ENCODE measurements at places on chromosomes 5 and 9. TPM values are rescaled to one million over a fixed set of nuclear protein-coding genes. Genes with fewer than 3 reads are reported as not detected.

Gene GRXCR2
- total RNA-seq: not detected

Gene FOXI1
- not detected for total RNA-seq

Gene NAIP
- total RNA-seq: 26.8 TPM

Gene TTC23L
- total RNA-seq: 1.4 TPM

Gene OLFML2A
- 0.76 TPM for total RNA-seq

Gene LCN15
- not detected for total RNA-seq

Gene CD180
- total RNA-seq: 16.4 TPM

Gene STING1
- total RNA-seq: 0.29 TPM

Gene RABGAP1
- total RNA-seq: 79.7 TPM

Gene RGMB
- total RNA-seq: 17.1 TPM

Gene NRG2
- total RNA-seq: 0.22 TPM

Gene WDR31
- 0.62 TPM for total RNA-seq

DNA sequence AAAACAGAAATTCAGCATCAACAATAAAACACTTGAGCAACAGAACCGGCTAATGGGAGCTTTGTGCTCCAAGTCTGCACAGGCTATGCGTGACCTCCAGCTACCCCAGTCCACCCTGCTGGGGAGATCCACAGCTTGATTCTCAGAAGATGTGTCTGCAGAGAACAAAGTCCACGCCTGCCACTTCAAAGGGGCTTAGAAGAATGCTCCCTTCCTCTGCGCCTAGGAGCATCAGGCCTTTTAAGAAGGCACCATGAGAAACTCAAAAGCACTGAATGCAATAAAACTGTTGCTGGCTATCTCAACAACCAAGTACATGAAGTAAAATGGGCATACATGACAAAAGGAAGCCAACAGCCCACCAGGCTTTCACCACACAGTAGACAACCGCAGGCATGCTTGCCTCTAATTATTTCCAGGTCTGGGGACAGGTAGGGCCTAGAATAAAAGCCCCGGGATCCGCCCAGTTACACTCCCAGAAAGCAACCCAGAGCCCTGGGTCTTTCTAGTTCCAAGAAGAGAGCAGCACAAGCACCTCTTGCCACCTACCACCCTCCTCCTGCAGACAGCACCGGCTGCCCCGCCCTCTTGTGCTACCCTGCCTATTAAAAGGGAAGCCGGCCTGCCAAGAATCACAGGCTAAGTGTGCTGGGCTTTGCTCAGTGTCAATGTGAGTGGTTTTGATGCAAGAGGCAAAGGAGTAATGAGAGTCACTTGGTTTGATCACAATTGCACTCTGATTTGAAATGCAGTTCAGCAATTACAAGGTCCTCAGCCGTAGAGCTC, 123.2 kb downstream of the SPOCK1 start:
- DNase-seq: no peak

DNA sequence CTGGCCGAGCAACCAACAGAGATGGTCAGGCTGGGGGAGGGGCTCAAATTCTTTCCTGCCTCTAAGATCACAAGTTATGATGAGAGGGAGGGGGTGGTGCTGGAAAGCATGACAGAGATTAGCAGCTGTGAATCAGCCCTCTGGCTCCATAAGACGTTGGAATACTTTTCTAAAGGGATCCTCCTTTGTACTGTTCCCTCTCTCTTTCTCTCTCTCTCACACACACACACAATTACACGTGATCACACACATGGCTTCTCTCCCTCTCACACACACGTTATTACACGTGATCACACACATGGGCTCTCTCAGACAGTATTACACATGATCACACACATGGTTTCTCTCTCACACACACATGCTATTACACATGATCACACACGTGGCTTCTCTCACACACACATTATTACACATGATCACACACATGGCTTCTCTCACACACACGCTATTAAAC, at the start of gene SLC45A2:
TSS of gene SLC45A2 (minus strand) at position 23 of the 454 bp plus-strand sequence. CDS start 110 bp downstream, outside the sequence.
- no peak for DNase-seq

GRCh38 chr5:980966-981365, 27.6 kb upstream of the NKD2 start:
- DNase-seq: no peak

DNA sequence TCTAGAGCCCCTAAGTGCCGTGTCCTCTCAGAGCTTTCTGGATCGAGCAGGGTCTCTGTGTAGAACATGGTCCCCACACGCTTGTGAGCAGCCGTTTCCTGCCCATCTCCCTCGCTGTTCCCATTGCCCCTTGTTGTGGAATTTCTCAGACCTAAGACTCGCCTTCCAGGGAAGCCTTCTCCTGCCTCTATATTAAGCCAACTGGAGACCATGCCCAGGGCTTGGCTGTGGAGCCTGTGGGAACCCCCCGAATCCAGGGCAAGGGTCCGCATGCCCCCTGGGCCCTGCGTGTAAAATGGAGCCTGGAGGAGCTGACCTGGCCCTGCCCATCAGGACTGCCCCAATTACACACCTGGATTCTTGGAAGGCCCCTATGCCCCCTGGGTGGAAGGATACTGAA, 14.5 kb upstream of the SPATA31E1 start:
- DNase-seq: no peak

DNA sequence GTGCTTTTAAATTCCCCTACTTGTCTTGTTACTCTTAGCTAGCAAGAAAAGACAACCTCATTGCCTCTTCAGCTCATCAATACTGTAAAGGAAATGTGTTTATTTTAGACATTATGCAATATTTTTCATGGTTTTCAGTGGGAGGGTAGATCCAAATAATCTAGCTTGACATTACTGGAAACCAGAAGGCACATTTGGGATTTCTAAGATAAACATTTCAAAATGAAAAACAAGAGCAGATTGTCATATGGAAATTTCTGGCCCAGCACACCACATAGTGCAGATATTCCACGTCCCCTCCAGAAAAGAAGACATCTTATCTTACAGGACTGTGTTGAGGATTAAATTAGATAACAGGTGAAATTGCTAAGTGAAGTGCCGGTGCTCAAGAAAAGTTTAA, 296.9 kb downstream of the MSX2 start:
- no peak for DNase-seq

DNA sequence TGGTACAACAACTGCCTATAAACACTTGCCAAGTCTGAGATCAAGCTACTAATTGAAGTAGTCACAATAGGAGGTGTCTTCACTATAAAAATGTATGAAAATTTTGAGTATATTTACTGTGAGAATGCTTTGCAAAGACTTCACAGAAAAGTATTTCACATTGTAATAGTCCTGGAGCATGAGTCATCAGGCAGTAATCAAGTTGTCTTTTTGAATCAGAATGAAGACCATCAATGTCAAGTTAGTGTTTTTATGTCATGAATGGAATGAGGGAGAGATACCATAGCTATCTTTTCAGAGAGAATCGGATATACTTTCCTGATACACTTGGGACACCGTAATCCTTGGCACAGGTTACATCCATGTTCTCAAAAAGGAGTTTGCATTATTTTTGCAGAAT, 466.9 kb upstream of the ARRDC3 start:
- no peak for DNase-seq

GRCh38 chr5:107542428-107542827, 128.3 kb downstream of the EFNA5 start:
- DNase-seq: no peak

DNA sequence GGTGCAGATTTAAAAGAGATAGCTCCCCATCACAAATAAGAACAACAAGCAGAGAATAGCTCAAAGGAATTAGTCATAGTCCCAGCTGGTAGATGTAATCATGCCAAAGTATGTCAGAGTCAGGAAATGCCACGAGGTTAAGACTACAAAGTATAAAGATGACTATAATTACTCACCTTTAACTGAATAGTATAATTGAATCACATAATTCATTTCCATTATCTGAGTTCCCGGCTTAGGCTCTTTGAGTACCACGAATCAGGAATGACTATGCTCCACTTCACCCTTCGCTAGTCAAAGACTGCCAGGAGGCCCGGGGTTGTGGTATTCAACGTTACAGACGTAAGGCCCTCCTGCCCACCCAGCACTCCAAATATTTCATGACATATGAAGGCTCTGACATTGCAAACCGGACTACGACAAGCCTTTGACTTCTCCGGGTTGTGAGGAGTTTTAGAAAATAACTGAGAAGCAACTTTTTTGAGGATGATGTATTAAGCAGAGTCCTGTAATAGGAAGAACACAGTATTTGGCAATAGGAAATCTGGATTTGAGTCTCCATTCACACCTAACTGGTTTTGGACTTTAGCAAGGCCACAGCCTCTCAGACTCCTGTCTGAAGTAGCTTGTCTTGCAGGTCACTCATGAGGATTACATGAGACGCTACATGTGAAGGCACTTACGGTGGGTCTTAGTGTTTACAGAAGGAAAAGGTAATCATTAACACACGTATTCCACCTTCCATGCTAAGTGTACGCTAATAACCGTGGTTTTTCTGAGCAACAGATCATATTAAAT, 64.6 kb downstream of the ENC1 start:
- no peak for DNase-seq

GRCh38 chr5:82601077-82601476, 322.9 kb upstream of the RPS23 start:
- no peak for DNase-seq

GRCh38 chr5:32083981-32084430, 90.1 kb downstream of the GOLPH3 start:
- no peak for DNase-seq

DNA sequence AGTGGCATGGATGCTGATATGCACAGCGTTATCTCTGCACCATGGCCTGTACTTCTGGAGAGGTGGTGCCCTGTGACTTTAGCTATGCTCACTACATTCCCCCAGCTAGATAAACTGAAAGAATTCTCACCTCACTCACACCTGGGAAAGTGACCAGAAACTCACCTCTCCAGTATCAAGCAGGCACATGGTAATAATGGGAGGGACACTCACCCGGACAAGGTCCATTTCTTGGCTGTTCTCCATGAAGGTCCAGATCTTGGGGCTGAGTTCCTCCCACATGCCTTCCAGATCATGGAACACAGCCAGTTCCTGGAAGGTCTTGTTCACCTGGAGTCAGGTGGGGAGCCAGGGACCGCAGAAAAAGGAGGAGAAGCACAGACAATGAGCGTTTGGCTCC, 72.8 kb downstream of the NIPSNAP3B start:
- no peak for DNase-seq

- DNase-seq: no peak
These were observed 469.5 kb downstream of the MAN2A1 start for GRCh38 chr5:110159202-110159601.

- no peak for DNase-seq
These were observed 162.1 kb downstream of the CCDC192 start for GRCh38 chr5:127865273-127865672.

DNA sequence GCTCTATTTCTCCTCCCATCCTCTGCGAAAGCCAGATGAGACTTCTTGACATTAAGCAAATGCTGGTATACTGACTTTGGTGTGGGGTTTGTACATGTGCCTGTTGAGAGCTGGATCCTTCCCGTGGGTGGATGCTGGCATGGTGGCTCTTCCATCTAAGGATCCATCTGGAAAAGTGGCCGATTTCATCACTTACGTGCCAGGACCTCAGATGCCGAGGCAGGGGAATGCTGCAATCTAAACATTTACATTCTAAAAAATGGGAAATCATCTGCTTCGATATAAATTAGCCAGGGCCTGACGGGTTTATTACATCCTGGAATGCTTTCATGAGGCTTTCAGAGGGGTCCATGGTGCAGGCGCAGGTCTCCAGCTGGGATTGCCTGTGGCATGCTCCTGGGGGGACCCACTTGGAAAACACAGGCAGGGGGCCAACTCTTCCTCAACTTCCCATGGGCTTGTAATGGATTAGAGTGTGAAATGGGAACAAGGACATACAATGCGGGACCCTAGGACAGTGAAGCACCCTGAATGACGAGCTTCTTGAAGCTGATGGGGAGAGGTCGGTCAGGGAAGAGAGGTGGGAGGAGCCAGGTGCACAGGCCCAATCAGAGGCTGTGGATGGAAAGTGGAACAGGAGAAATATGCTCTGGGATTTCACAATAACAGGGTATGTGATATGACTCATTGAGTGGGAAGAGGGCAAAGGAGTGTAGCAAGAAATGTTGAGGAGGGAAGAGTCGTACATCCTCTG, 105.5 kb upstream of the PITX1 start:
- no peak for DNase-seq

GRCh38 chr9:97675655-97676054, 21.5 kb downstream of the XPA start:
- no peak for DNase-seq

DNA sequence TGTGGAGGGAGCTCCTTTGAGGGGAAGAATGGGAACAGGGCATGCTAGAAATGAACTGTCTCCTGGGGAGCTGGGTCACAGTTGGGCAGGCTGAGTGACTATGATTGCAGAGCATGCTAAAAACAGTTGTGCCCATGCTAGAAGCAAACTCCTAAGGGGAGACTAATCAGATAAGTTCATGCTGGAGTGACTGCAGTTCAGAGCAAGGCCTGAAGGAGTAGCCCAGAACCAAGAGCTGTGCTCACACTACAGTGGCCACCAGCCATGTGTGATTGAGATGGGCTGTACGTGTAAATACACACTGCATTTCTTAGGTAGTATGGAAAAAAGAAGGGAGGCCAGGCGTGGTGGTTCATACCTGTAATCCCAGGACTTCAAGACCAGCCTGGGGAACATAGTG, 10.3 kb upstream of the AK1 start:
- DNase-seq: no peak

- no peak for DNase-seq
These were observed 51.8 kb downstream of the RANBP17 start for GRCh38 chr5:170913573-170913972.

DNA sequence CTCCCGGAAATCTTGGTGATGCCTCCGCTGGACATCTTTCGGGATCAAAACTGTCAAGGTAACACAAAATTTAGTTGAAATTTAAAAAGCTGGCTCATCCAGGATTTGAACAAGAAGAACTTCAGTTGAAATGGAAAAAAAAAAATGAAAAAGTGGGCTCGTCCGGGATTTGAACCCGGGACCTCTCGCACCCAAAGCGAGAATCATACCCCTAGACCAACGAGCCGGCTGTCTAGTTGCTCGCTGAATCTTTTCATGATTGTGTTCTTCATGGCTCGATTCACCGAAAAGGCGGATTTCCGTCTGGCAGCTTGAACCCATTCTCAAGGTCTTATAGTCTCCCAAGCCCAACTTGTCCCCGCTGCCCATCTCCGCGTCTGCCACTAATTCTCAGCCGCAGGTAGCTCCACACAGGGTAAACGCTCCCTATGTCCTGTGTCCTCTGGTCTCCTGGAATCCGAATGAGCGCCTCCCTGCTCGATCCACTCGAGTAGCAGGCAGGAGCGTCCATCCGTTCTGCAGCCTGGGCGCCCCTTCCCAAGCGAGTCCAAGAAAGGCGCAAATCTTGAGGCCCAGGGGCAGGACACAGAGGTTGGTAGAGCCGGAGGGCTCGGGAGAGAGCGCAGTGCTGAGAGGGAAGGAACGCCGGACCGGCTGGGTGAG, 16.2 kb downstream of the TRIM7 start:
- DNase-seq: peak; percentile 91

GRCh38 chr9:71987471-71988371, 72.7 kb downstream of the C9orf57 start:
- DNase-seq: no peak
